ENCODE measurements at places on chromosomes 16 and 17.

DNA sequence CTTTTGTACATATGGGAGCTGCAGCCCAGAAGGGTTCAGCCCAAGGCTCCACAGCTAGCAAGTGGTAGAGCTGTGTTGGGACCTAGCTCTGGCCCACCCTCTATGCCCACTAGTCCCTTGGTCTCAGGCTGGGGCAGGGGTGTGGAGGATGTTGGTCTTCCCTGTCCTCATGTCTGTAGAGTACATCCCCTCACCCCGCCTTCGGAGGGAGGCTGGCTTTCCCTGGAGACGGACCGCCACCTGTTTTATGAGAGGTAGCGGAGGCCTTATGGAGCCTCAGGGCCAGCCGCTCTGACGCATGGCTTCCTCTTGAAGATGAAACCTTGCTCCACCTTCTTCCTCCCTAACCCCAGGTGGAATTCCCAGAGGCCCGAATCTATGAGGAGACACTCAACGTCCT lies 8.4 kb downstream of the TNFAIP1 start:
- no peak for DNase-seq

- no peak for DNase-seq
Observed at GRCh38 chr16:68267612-68268405, 3.5 kb downstream of the SLC7A6 start.

DNA sequence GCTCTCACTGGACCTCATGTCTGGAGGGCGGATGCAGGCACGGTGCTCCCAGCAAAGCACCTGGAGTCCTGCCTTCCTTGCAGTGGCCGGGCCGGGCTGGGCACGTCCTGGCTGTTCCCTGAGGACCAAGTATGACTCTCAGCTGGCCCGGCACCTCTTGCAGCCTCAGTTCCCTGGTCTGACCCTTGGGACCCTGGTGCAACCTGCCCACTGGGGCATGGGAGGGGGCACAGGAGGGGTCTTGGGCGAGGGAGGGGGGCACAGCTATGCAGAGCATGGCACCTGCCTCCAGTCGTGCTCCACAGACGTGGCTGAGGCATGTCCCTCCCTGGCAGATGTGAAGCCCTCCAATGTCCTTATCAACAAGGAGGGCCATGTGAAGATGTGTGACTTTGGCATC lies 19.6 kb downstream of the MAP2K3 start:
- no peak for DNase-seq

GRCh38 chr16:72985995-72986394 lies 61.9 kb downstream of the ZFHX3 start:
- DNase-seq = no peak

- DNase-seq = no peak
Observed at GRCh38 chr16:66925322-66925840, at the start of gene RRAD. TSS of gene RRAD (minus strand) at chr16:66925535. CDS start at chr16:66925179, 356 bp downstream.

DNA sequence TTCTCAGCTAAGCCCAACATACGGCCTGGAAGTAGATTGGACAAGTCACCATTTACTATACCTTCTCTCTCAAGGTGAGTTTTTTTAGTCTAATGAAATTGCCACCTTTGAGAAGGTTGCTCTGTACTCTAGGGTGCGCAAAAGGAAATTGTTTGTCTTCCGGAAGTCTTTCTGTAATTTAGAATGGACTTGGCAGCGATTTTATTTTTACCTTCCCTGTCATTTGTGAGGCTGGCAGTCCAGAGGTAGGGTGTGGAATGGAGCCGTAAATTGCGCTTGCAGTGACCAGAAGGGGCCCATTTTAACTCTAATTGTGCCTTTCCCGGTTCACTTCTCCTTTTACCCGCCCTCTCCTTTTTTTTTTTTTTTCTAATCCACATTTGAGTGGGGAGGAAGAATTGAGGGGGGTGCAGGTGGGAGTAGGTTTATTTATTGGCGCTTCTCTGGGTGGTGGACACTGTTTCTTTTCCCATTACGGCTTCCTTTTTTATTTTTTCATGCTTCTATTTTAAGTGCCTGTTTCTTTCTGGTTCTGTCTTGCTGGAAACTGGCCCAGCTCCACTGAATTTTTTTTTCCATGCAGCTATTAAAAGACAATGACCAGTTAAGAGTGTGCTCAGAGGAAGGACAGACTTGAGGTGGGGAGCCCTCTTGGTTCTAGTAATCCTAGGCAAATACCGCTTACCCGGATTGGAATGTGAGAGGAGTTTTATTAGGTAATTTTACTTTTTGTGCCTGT lies 89.7 kb upstream of the CLEC18A start:
- DNase-seq = no peak

GRCh38 chr17:60352071-60352470 lies 39.9 kb downstream of the USP32 start:
- DNase-seq = no peak

DNA sequence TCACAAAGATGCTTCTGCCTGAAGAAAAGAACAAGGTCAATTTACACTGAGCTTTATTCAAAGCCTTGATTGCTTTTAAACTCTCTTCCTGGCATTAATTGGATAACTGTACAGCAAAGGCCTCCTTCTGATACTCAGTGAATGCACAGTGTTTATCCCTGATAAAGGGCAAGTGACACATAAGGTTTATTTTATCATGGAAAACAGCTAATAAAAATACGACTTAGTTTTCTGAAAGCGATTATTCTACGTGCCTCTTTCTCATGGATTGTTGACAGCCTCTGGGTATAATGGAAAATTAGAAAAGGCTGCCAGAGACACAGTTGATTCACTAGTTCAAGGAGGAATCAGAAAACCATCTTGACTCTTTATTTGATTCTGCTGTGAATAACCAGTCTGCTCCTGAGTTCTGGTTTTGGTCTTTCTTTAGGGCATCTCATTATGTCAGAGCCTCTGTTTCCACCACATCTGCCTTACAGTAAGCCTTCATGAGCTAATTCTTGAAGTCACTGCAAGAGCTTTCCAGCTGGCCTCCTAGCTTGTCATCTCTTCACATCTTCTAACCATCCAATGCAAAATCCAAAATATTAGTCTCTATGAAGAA lies 212.9 kb downstream of the CNTNAP4 start:
- DNase-seq = no peak

DNA sequence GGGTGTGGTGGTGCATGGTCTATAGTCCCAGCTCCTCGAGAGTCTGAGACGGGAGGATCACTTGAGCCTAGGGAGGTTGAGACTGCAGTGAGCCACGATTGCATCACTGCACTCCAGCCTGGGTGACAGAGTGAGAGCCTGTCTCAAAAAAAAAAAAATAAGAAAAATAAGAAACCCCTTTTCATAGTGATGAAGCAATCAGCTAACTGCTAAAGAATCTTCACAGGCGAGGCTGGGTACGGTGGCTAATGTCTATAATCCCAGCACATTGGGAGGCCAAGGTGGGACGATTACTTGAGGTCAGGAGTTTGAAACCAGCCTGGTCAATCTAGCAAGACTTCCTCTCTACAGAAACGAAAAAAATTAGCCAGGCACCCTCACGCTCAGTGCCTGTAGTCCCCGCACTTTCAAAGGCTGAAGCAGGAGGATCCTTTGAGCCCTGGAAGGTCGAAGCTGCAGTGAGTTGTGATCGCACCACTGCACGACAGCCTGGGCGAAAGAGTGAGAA lies 760 bp downstream of the SLFN12L start:
- no peak for DNase-seq

- DNase-seq = no peak
Observed at GRCh38 chr16:78584991-78585390, 485.5 kb downstream of the WWOX start.

- DNase-seq = no peak
Observed at GRCh38 chr16:57213462-57213861, 27.3 kb downstream of the RSPRY1 start.

- DNase-seq = no peak
Observed at GRCh38 chr16:70675851-70676513, 9.9 kb downstream of the MTSS2 start.

DNA sequence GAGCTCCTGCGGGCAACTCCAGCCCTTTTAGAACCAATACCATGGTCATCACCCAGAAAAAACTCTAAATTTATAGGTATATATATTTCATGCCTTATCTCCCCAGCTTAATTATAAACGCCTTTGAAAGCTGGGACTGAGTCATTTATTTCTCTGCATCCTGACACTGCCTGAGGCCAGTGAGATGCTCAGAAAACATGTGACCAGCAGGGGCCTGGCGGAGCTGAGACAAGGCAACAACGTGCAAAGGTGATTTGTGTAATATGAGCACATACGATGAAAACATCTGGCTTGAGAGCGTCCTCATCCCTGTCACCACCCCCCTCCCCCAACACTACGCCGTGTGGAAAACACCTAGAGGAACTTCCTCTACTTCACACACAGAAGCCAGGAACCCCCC lies 22.7 kb downstream of the NXN start:
- no peak for DNase-seq

GRCh38 chr16:87033021-87033471 lies 284.1 kb downstream of the C16orf95 start:
- DNase-seq = no peak

- no peak for DNase-seq
Observed at GRCh38 chr16:47578573-47578972, 117.4 kb downstream of the PHKB start.

GRCh38 chr17:6638046-6638908 lies 2.2 kb downstream of the KIAA0753 start:
- no peak for DNase-seq

GRCh38 chr17:36661047-36661666 lies 59.8 kb downstream of the MRM1 start:
- no peak for DNase-seq

DNA sequence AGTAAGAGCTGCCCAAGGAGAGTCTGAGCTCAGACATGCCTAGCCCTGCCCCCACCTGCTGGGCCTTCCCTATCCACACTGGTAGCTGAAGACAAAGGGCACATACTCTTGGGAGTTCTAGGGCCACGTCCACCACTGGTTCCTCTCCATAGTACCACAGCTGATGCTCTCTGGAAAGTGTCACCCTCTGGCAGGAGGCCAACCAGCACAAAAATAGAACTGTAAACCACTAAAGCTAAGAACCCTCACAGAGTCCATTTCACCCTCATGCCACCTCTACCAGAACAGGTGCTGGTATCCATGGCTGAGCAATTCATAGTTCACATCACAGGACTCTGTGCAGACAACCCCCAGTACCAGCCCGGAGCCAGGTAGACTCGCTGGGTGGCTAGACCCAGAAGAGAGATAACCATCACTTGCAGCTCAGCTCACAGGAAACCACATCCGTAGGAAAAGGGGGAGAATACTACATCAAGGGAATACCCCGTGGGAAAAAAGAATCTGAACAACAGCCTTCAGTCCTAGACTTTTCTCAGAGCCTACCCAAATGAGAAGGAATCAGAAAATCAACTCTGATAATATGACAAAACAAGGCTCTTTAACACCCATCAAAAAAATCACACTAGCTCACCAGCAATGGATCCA lies 115.3 kb downstream of the CEP112 start:
- no peak for DNase-seq

- no peak for DNase-seq
Observed at GRCh38 chr17:19382531-19383444, 4.2 kb downstream of the MFAP4 start.

GRCh38 chr17:75874323-75875181 lies 3.8 kb downstream of the TRIM47 start:
- no peak for DNase-seq

GRCh38 chr16:57093666-57094564 lies 1.5 kb downstream of the CPNE2 start:
- DNase-seq = no peak

DNA sequence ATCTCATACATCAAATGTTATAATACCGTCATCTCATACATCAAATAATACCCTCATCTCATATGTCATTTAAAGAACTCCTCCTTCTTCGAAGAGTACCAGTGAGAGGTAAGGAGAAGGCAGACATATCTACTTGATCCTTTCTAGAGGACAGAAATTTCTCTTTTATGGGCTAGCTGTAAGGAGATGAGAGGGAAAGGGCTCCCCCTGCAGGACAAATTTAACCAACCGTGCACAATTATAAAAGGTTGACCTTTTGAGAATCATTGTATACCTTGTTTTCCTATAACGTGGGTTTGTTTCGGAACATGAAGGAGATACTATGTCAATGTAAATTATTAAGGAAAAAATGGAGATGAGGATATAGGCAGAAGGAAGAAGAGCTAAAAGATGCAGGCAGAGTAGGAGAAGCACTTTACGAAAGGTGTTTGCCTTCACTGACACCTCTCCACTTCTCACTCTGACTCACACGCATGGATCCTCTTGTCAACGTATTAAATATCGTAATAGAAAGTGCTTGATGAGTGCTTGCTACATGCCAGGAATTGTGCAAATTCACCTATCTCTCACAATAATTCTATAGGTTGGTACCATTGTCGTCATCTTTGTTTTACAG lies 465.9 kb upstream of the ERCC4 start:
- no peak for DNase-seq

DNA sequence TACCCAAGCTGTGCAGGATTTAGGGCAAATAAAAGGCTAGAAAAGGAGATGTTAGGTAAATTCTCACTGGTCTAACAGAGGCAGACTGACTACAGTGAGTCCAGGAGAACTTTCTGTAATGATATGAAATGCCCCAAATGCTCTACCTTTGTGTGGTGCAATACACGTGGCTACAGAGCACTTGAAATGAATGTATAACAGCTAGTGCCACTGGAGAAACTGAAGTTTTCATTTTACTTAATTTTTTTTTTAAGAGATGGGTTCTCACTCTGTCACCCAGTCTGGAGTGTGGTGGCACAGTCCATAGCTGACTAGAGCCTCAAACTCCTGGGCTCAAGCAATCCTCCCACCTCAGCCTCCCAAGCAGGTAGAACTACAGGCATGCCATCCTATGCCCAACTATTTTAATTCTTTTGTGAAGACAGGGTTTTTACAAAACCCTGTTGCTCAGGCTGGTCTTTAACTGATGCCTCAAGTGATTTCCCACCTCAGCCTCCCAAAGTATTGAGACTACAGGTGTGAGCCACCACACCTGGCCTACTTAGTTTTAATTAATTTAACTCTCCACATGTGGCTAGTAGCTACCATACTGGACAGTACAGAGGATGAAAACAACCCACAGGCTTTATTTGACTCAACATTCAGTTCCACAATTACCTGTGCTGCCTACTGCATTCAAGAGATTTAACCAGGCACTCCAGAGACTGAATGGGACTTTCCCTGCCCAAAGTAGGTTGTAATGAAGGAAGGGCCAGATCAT lies 84.8 kb upstream of the PLEKHM1 start:
- DNase-seq = no peak

GRCh38 chr17:57955183-57955931 lies at the start of gene CUEDC1:
TSS of gene CUEDC1 (minus strand) at chr17:57955412. CDS start at chr17:57885564, 69,848 bp downstream.
- DNase-seq = peak; percentile 58

GRCh38 chr16:55091213-55091870 lies 160.7 kb downstream of the IRX5 start:
- DNase-seq = no peak

Data from activated T-helper 2 cell treated with anti-CD3 and anti-CD28 coated beads, Interferon-gamma antibody, Interleukin-2, Interleukin-4, amounts not matched to agents 10 μg/mL and 5 μg/mL and 100 μg/mL, durations not matched to agents 14 hours and 24 hours and 36 hours (primary cell).